GM23338 (cell line): ENCODE measurements at places on chromosomes 5 and 9.

DNA sequence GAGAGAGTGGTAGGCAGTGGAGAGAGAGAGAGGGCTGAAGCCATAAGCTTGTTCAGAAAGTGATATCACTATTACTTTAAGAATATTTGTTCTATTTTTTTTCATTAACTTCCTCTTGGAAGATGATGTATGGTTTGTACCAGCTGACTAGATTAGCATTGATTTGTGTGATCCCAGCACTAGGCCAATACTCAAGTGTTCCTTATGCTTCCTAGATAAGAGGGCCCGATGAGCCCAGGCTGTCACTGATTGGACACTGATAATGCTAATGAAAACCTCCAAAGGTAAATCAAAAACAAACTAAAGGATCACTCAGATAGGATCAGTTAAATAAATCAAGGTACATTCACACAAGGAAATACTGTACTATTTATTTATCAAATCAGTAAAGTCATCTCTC, 52.7 kb upstream of the OTULINL start:
- no peak for DNase-seq

- peak; percentile 69 for DNase-seq
These were observed 232.3 kb upstream of the TBCA start for GRCh38 chr5:78008356-78008967.

GRCh38 chr5:66894480-66895240, 298.5 kb downstream of the MAST4 start:
- DNase-seq: no peak

DNA sequence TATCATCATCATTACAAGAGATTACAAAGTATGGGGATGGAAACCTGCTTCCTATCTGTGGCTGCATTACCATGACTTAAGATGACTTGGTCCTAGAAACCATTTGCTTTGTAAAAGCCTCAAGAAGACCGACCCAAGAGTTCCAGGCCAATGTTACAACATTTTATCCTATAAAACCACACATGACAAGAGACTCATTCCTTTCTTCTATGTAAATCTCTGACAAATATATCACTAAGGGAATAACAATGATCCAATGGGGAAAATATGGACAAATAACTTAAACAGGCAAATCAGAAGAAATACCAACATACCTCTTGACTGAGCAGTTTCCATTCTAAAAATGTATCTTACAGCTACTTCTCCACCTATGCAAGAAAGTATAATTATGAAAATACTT, 44.3 kb upstream of the VPS13A start:
- DNase-seq: no peak

DNA sequence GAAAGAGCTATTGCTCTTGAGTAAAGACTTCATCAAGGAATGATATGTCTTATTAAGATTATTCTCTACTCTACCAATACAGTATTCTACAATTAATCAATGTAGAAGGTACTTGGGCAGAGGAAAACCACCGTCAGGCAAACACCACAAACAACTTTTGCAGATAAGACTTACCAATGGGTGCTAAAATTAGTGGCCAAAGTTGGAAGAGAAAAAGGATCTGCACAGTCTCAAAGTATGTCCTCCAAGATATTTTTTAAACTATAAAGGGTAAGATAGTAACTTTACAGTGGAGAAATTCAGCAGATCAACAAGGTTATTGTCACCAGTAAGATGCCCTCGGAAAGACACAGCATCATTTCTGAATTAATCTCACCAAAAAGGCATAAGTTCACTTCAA, 38.9 kb downstream of the NRG2 start:
- no peak for DNase-seq

GRCh38 chr5:79689541-79690466, at the start of gene CMYA5:
Gene CMYA5 (plus strand): TSS chr5:79689836. CDS start chr5:79689908, 72 bp downstream.
- DNase-seq: peak; percentile 78

DNA sequence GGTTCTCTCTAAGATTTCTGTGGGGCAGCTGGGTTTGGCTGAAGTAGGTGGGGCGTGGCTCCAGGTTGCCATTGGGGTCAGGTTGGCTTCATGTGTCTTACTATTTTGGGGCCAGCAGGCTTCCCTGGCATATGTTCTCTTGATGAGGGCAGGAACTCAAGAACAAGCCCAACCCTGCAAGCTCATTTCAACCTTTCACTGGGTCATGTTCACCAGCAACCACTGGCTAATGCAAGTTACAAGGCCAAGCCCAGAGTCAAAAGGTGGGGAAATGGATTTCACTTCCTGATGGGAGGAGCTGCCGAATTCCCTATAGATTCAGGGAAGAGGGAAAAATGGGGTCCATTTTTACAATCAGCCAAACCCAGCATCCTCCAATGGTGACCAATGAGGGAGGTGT, 34.0 kb upstream of the HAND1 start:
- DNase-seq: no peak

- no peak for DNase-seq
These were observed 3.5 kb downstream of the TXNDC8 start for GRCh38 chr9:110334183-110334582.

DNA sequence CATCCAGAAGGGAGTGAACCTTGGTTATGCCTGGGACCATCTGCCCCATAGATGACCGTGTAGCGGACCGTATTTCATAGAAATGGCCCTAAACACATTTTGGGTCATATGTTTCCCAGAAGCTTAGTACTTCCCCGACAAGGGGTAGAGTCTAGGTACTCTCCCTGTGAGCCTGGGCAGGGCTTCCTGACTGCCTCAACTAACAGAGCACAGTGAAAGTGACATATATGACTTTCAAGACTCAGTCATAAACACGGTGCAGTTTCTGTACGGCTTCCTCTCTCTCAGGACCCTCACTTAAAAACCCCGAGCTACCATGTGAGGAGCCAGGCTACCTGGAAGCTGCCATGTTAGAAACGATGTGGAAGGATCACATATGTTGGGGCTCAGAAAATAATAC, 20.9 kb downstream of the C9orf57 start:
- no peak for DNase-seq
